ENCODE measurements at places on chromosomes 5 and 9.

- DNase-seq = no peak
These were observed 1.4 kb downstream of the SLC26A2 start for GRCh38 chr5:149961957-149962409.

GRCh38 chr9:2486988-2487387, 134.6 kb upstream of the VLDLR start:
- DNase-seq = no peak

DNA sequence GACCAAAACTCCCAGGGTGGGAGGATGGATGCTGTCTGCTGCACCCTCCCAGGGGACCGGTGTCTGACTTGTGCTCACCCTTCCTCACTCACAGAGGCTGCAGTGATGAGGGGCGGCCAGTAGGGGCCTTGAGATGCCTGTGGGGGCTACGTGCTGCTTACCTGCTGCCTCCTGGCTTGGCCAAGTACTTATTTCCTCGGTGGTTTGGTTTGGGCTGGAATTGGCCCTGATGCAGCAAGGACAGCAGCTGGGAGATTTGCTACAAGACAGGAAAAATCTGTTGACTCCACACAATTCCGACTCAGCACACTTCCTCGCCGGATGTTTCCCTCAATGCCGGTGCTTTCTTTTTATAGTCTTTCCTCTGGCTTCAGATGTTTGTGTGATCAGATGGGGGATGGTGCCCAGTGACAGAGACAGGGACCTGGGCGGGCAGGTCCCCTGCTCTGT, 6.6 kb downstream of the PCDH12 start:
- DNase-seq = no peak

GRCh38 chr9:90107726-90108655, 503.2 kb downstream of the GADD45G start:
- DNase-seq = no peak

DNA sequence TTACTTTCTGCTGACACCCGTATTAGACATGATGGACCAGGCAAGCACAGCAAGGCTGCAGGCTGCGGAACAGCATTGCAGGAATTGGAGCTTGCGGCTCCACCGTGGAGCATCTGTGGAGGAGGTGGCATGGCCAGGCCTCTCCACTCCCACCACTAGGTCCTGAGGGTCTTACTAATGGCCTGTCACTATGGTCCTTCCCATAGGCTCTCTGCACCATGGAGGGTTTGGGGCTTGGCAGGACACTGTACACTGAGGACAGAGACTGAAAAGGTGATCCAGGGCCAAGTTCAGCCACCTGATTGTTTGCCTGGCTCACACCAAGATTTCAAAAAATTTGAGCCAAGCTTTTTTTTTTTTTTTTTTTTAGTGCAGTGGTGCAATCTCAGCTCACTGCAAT, 14.3 kb upstream of the ZBTB43 start:
- DNase-seq = no peak

- no peak for DNase-seq
These were observed 24.6 kb downstream of the TRAF2 start for GRCh38 chr9:136910901-136911245.

GRCh38 chr9:119802621-119803020, 433.4 kb upstream of the BRINP1 start:
- DNase-seq = no peak

GRCh38 chr9:111937301-111937700, 40.7 kb downstream of the UGCG start:
- no peak for DNase-seq

DNA sequence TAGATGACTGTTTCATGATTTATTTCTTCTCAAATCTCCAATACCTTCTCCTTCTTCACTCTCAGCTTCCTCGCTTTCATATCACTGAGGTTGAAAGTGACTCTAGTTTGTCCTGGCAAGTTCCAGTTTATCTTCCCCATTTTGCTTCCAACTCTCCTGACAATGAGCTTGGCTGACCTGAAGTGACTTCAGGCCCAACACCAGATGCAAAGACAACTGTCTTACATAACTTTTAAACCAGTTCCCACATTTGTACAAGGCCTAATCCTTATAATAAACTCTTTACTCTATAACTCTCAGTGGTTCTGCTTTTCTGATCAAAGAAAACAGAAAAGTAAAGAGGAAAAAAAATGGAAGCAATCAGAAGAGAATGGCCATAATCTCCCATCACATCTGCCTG, 22.0 kb downstream of the GNG10 start:
- DNase-seq = no peak

GRCh38 chr5:43353668-43354067, 40.5 kb upstream of the HMGCS1 start:
- DNase-seq = no peak

DNA sequence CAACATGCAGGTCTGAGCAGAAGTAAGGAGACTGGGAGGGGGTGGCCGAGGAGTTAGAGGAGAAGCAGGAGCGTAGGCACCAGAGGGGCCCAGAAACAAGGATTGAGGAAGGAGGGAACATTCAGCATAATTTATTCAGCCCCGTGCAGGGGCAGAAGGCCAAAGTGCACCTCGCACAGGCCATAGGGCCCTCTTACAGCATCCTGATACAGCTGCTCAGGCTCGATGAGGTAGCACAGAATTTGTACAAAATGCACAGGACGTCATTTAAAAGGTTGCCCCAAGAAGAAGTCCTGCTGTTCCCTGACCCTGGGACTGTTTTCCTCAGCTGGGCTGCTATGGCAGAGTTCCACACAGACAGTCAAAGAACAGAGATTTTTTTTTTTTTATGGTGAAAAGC, 2.1 kb upstream of the GRM6 start:
- DNase-seq = no peak

DNA sequence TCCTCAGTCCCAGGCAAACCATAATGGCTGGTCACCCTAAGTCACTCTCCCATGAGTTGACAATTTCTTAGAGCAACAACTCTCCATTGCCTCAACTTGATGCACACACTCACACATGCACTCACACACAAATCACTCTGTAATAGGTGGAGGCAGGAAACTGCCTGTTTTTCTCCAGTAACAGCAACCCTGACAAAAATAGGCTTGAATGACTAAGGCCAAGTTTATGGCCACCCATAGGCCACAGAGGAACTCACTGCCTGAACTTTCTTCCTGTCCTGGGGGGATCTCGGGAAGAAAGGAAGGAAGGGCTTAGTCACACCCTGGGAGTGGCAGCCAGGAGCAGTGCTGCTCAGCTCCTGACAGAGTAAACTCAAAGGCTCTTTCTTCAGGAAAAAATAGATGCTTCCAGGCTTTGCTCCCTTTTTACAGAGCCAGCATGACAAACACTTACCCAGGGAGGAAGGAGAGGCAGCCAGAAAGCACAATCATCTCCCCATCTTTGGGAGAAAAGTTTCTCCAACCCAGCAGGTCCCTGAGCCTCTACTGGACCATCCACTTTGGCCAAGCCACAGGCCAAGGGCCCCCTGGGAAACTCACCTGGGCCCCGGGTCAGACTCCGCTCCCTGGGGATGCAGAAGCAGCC, 368 bp downstream of the SH3TC2 start:
- DNase-seq = no peak

DNA sequence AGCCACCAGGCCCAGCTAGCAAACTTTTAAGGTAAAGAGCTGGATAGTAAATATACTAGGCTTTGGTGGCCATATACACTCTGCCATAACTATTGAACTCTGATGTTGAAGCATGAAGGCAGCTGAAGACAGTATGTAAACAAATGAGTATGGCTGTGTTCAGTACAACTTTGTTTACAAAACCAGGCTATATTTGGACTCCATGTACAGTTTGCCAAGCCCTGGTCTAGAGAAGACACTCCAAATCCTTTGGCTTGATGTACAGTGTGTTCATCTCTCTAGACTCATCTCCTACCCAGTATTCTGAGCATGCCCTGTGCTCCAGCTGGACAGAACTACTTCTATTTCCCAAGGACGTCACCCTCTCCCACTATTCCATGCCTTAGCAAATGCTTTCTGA, 54.3 kb upstream of the MEGF10 start:
- no peak for DNase-seq

DNA sequence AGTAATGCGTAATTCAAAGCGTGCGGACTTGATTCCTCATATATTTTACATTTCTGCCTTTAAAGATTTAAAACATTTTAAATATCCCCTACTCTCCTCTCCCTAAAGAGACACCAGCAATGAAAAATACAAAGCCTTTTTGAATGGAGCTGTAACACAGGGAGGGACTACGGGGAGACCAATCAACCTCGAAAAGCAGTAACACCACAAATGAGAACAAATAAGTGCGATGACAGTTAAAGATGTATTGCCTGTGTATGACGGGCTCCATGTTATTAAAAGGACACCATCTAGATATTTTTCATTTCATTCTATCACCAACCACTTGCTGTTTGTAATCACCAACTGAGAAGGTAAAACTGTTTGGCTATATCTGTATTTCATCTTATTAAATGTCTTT, 230.3 kb upstream of the TBCA start:
- DNase-seq = no peak

DNA sequence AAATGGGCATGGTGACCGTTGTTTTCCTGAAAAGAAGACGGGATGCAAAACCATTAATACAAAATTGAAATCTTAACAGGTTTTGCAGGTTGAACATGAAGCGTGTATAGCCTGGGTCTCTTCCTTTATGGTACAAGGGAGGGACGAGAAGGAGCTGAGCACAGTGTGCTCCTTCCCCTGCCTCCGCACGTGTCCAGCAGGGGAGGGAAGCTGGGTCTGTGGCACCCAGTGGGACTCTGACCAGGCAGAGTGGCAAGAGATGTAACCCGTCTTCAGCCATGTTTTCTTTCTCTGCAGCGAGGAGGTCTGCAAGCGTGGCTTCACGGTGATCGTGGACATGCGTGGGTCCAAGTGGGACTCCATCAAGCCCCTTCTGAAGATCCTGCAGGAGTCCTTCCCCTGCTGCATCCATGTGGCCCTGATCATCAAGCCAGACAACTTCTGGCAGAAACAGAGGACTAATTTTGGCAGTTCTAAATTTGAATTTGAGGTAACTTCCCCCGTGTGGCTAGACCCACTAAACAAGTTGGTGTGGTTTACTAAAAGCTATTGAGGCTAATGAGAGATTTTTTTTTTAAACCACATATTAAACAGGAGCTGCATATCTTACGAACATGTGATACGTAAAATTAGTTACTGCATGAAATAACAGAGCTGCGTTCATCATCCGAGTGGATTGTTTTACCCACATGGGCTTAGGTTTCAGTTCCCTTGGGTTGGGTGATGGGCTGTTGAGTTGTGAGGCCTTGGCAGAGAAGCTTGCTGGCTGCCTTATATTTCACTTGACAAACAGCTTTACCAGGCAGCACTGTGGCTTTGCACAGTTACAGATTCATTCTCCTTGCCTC, 143.7 kb downstream of the TRIO start:
- no peak for DNase-seq

DNA sequence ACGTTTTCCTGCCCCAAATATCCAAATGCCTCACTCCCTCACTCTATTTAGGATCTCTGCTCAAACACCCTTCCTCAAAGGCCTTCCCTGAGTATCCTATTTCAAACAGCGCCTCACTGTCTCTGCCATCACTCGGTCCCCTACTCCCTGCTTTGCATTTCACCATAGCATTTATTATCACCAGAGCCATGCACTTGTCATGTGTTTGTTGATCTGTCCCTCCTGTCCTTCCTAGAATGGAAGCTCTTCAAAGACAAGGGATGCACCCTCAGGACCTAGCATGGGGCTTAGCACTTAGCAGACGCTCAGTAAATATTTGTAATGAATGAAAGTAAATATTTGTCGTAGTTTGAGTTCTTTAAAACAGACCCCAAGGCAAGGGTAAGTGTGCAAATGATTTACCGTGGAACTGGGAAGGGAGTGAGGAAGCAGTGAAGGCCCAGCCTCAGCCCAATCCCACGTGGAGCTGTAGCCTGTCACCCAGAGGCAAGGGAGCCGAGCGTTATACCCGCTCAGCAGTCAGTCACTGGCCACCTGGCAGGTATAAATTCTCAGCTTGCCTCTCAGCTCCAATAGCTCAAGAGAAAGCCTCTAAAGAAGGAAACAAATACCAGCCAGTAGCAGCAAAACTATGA, 97.7 kb upstream of the KIF2A start:
- DNase-seq = no peak

GRCh38 chr5:72177538-72177937, 70.3 kb downstream of the MAP1B start:
- DNase-seq = no peak

DNA sequence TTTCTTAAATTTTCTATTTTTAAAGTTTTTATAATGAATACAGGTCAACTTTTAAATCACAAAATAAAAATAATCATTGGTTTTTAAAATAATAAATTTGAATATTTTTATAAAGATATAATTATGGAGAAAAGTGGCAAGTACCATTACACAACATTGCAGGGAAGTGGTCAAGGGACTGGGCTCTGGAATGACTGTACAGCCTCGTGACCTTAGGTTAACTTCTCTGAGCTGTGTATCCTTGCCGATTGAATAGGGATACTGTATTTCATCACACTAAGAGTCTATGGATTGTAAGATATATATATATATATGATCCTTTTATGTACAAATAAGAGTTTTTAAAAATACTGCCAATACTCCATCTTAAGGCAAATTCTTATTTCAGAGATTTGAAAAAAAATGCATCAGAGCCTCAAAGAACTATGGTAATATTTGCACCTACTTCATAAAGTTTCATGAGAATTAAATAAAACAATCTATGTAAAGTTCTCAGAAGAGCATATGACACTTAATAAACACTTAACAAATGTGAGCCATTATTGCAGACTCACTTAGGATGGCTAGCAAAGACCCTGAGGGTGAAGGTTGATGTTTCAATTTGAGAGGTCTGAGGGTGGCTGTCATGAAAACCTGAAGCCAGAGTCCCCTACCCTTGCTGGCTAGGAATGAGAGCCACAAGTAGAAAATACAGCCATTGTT, 136.5 kb downstream of the CCDC192 start:
- DNase-seq = no peak

DNA sequence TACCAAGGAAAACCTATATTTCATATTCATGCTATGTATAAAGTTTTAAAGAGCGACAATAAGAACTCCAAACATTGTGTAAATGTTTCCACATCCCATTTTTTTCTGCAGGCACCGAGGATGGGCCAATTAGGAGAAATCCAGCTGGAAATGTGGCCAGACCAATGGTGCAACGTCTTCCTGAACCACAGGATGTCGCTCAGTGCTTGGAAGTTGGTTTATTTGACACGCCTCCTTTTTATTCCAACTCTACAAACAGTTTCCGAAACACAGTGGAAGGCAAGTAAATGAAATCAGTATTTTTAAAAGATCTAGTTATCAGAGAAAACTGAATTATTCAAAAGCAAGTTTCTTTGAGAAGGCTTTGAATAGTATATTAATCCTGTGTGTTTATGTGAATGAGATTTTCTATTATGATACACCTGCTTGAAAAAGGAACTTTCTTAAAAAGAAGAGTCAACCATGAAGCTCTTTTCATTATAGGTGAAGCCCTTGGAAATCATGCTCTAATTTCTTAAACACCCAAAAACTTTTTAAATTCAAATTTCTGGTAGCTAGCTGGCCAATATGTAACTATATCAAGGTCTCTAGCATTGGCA, 9.1 kb downstream of the TYRP1 start:
- no peak for DNase-seq

DNA sequence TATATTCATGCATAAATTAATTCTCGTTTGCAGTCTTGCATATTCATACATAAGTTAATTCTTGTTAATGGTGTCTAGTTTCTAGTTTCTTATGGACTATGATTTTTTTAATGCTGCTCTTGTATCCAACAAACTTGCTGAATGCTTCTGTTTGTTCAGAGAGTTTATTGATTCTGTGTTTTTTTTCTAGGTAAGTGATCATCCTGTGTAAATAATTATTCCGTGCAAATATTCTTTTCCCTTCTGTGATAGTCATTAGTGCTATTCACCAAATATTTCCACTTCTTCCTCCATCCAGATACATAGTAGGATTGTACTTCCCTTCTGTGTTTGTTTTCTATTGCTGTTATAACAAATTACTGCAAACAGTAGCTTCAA, 35.8 kb upstream of the SHISAL2B start:
- no peak for DNase-seq

All from activated naive CD4-positive, alpha-beta T cell (primary cell).